Activated CD8-positive, alpha-beta memory T cell treated with anti-CD3 and anti-CD28 coated beads, Interleukin-2, amount 50 U/mL, for 48 hours (primary cell): ENCODE measurements at places on chromosomes 7 and 10.

- no peak for DNase-seq
These were observed 6.8 kb upstream of the ASB15 start for GRCh38 chr7:123594813-123595241.

- no peak for DNase-seq
These were observed 17.9 kb downstream of the RPP30 start for GRCh38 chr10:90889636-90890035.

- no peak for DNase-seq
These were observed 8.4 kb downstream of the ETV1 start for GRCh38 chr7:13981070-13981469.

- DNase-seq: no peak
These were observed 50.3 kb upstream of the SP4 start for GRCh38 chr7:21377545-21377944.

GRCh38 chr7:36078816-36079360 lies 74.2 kb upstream of the EEPD1 start:
- no peak for DNase-seq

- no peak for DNase-seq
These were observed 31.3 kb downstream of the DDC start for GRCh38 chr7:50533866-50534265.

GRCh38 chr10:50286996-50287803 lies 35.9 kb upstream of the ASAH2 start:
- DNase-seq: no peak

DNA sequence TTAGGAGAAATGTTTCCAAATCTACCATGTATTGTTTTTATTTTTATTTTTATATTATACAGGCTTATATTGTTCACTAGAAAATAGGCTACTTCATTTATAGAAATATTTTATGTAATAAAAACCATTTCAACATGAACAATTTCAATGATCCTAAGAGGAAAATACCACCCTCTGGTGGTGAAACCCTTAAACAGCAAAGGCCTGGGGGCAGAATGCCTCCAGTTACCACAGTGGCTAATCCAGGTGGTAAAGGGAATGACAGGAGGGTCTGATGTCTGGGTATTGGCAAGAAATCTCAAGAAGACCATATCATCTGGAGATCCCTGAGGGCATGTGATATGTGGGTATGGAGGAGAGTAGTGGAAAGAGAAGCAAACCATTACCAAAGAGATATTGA lies 19.3 kb downstream of the MACC1 start:
- no peak for DNase-seq

DNA sequence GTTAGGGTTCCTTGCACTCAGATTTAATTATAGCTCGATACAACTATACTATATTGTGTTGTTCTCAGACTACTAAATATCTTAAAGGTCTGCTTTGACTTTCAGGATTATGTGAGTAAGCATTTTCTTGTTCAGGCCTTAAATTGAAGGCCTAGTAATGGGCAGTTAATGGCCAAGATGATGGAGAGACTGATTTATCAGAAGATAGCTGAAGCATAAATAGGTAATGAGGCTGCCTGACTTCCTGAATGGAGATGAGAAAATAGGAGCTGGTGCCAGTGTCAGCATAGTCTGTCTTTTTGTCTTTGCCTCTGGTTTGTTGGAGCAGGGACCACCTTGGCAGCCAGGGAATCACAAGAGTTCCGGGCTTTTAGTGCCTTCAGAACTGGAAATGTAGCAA lies 32.2 kb downstream of the ADAM22 start:
- no peak for DNase-seq

DNA sequence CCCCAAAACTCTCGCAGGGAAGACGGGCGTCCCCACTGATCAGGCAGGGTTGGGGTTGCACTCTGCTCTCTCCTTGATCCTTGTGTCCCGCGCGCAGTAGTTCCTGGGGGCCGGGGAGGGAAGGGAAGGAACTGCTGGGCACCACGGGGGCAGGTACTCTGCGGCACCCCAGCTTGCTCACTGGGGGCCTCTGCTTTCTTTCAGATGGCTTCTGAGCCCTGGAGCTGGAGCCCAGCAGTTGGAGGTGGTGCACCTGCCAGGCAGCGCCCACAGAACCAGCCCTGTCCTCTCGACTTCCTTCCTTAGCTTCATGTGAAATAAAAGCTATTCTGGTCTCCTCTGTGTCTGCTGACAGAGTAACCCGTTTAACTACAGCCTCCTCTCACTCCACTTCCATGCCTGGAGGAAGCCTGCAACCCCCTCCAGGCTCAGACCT lies 12.2 kb downstream of the PLAC9 start:
- no peak for DNase-seq

DNA sequence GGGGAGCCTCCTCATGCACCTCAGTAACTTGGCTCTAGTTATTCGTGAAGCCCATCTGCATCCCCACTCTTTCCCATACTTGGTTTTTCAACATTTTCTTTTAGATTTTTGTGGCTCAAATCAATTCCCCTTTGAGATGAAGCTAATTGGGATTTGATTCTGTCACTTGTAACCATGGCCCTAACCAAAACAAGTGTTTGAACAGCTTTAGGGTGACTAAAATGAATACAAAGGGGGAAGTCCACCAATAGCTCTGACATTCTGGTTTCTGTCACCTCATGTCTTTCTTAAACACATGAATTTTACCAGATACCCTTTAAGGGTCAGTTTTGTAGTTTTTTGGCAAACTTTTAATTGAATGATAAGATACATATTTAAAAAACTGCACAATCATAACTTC lies 87.0 kb downstream of the PCGF5 start:
- no peak for DNase-seq

GRCh38 chr7:30072735-30073134 lies 44.5 kb downstream of the PLEKHA8 start:
- DNase-seq: no peak

GRCh38 chr10:10293481-10293951 lies 724.2 kb upstream of the CELF2 start:
- DNase-seq: no peak

- DNase-seq: no peak
These were observed 80.8 kb upstream of the RHOBTB1 start for GRCh38 chr10:61024856-61025201.

DNA sequence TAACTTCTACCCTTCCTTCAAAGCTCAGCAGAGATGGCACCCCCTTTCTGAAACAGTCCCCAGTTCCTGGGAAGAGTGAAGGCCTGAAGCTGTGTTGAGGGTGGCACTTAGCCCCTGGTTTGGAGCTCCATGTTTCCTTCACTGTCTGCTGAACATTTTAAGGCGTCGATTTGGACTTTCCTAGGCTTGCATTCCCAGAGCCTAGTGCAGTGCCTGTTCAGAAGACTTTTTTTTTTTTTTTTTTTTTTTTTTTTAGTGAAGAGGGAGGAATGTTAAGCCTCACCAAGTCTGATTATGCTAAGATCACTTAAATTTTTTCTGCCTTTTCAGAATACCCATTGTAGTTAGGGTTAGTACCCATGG lies 97.0 kb downstream of the PFKFB3 start:
- no peak for DNase-seq

DNA sequence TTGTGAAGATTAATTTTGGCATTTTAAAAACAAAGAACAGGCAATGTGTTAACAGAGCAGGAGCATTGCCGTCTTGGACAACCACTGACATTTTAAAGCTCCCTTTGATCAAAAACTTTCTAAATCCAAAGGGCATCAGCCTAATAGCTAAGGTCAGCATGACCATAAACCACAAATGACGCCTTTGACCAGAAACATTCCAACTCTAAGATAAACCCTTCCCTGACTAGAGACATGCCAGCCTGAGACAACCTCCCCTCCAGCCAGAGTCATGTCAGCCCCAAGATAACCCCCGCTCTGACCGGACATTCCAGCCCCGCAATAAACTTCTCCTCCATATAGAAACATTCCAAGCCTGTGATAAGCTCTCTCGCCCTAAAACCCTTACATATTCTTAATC lies 949.4 kb upstream of the POT1 start:
- no peak for DNase-seq

DNA sequence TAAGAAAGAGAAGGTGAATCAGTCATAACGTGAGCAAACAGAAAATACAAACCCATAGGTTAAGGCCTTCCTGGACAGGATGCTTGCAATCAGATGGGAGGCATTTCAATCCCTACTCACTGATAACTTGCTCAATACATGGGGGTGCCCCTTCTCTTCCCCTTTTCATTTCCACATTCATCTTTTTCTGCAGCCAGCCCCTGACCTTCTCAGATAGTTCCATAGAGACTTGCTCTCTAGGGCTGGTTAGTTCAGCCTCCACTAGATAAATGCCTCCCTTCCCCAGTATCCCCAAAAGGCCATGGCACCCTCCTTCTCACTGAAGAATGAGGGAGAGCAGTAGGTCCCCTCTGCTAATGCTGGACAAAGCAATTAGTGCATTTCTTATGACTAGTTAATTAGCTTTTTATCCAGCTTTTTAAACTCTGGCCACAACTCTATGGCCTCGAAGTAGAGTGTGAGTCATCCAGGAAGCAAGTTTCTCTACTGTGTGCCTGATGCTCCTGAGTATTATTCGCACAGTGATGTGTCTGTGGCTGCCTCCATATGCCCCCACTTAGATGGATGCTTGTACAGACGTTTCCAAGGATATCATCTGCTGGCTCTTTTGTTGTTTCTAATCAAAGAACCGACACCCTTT lies 12.7 kb downstream of the CHN2 start:
- no peak for DNase-seq

- DNase-seq: no peak
These were observed 16.9 kb downstream of the TFEC start for GRCh38 chr7:116013675-116014074.

DNA sequence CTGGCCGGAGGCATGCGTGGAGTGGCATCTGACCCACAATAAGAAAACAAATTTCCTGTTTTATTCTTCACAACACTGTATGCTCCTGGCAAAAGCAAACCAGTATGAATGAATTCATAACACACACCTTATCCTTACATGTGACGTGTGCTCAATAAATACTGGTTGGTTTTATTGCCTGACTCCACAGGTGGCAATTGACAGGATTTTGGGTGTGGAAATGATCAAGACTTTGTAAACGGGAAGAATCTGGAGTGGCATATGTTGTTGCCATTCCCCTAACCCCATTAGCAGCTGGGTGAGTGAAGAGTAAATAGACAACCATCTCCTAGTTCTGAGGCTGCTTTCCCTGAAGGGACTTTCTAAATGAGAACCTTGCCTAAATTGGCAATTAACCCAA lies 215.5 kb upstream of the AOAH start:
- DNase-seq: no peak

DNA sequence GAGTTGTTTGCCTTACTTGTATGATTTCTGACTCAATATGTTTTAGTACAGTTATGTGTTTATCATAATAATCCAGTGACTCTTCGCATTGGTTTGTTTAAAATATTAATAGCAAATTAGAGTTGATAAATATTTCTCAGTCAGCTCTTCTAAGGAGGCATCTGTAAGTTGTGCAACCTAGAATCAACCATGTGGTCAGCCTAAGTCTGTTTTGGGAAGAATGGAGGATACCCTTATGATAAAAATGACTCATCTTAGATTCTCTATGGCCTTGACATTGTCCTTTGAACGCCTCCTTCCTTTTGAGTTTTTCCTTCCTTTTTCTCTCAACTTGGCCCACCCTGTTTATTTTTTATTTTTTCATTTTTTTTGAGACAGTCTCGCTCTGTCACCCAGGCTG lies 18.8 kb downstream of the DNAJC9 start:
- no peak for DNase-seq

GRCh38 chr7:150322833-150323681 lies at the start of the genes ACTR3C and LRRC61:
TSS of gene ACTR3C (minus strand) at chr7:150323545. CDS start at chr7:150295296, 28,249 bp downstream.
TSS of gene LRRC61 (plus strand) at chr7:150323355. CDS start at chr7:150336862, 13,507 bp downstream.
- DNase-seq: peak; percentile 86

- peak; percentile 83 for DNase-seq
These were observed 122.7 kb downstream of the MAD1L1 start for GRCh38 chr7:2109936-2110609.

DNA sequence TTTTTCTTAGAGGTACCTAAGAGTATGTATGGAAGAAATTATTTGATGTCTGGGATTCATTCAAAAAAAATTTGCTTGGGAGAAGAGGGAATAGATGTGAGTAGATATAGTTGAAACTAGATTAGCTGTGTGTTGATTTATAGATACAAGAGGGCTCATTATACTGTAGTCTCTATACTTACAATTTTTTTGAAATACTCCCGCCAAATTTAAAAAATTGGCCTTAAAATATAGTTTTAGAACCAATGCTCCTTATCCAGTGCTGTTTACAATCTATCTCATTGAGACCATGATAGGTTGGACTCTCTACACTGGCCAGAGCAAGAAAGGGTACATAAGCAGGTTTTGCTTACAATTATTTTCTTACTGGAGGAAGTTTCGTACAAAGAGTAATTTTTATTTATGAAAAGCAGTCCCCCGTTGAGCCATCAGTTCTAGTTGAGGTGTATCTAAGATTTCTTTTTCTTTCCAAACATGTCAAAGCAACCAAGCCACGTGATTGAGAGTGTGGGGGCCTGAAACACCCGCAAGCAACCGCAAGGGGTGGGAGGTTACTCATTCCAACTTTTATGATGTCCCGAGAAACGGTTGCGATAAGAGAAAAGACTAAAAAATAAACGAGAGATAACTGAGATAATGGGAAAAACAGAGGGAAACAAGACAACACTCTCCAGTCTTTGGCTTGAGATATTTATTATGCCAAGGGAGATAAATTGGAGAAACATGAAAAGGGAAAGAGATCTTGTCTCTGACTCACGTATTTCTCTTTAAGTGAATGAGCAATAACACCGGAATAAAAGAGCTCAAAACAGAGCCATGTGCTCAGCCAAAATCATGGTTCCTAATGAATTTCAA lies 729.2 kb downstream of the LRMDA start:
- no peak for DNase-seq

DNA sequence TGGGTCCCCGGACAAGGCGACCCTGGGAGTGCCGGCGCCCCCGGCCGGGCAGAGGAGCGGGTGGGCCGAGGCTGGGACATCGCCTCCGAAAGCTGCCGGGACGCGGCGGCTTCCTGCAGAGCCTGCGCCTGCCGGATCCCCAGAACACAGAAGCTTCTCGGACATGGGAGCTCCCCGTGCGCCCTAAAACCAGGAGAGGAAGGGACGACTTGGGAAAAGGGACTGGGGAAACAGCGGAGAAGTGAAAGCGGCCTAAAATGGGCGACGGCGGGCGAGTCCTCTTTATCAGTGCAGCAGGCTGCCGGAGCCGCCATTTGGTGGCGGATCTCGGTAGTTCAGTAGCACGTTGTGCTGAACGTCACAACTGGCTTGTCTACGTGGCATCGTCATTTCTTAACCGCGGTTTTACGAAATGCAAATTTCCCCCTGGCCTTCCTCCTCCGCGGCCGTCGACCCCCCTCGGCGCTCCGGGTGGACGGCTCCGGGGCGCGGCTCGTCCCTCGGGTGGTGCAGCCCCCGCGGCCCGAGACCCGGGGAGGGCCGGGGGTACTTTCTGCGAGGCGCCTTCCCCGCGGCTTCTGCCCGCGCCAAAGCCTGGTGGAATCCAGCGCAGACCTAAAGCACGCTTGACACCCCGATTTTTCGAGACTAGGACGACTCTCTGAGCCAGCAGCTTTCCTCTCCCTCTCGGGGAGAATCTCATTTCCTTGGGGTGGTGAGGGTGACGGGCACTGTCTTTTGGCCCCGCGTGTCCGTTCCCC lies 9.9 kb upstream of the SPAG6 start:
- DNase-seq: peak; percentile 78

- DNase-seq: no peak
These were observed 57.1 kb downstream of the TBXAS1 start for GRCh38 chr7:139886206-139886605.
